ENCODE measurements at places on chromosomes 16 and 17. TPM values are rescaled to one million over a fixed set of nuclear protein-coding genes. Genes with fewer than 3 reads are reported as not detected.

CCL7 gene
- not detected for total RNA-seq

ZNF785 gene
- 4.8 TPM for total RNA-seq

HOXB4 gene
- total RNA-seq = 6.9 TPM

KRTAP9-2 gene
- not detected for total RNA-seq

PRR29 gene
- not detected for total RNA-seq

TBC1D3I gene
- total RNA-seq = not detected

HSD3B7 gene
- total RNA-seq = 16.7 TPM

PRSS33 gene
- total RNA-seq = not detected

FAM171A2 gene
- total RNA-seq = 3.2 TPM

WFIKKN1 gene
- total RNA-seq = not detected

CCDC200 gene
- total RNA-seq = not detected

SMTNL2 gene
- total RNA-seq = not detected

KRT25 gene
- not detected for total RNA-seq

CCL17 gene
- total RNA-seq = not detected

TBC1D3K gene
- not detected for total RNA-seq

PLLP gene
- 2.1 TPM for total RNA-seq

FAM83G gene
- total RNA-seq = 24.0 TPM

TBC1D16 gene
- 21.0 TPM for total RNA-seq

NUP88 gene
- 92.7 TPM for total RNA-seq

SBK1 gene
- 0.10 TPM for total RNA-seq

YPEL2 gene
- 31.4 TPM for total RNA-seq

NPIPB6 gene
- not detected for total RNA-seq

UQCRC2 gene
- total RNA-seq = 138 TPM

KRT33B gene
- total RNA-seq = not detected

KRT12 gene
- total RNA-seq = not detected

KRTAP17-1 gene
- not detected for total RNA-seq

ADCY7 gene
- total RNA-seq = 10.1 TPM

MYH11 gene
- total RNA-seq = under 0.01 TPM

ELMO3 gene
- 0.60 TPM for total RNA-seq

PPM1E gene
- not detected for total RNA-seq

YPEL3 gene
- total RNA-seq = 17.7 TPM

CBX8 gene
- total RNA-seq = 2.1 TPM

ESRP2 gene
- total RNA-seq = 0.54 TPM

SEPTIN12 gene
- total RNA-seq = not detected

TXNL4B gene
- total RNA-seq = 13.0 TPM

ADAD2 gene
- total RNA-seq = not detected

HAPSTR1 gene
- total RNA-seq = 36.3 TPM

SHISA9 gene
- not detected for total RNA-seq

SOCS1 gene
- total RNA-seq = 2.4 TPM

EVI2B gene
- total RNA-seq = 7.1 TPM

TBC1D3C gene
- 0.13 TPM for total RNA-seq

ABCA9 gene
- total RNA-seq = 0.64 TPM

CASKIN1 gene
- not detected for total RNA-seq

PITPNM3 gene
- total RNA-seq = 0.39 TPM
